IMR-90 (cell line): ENCODE measurements at places on chromosomes 5 and 9. TPM values are rescaled to one million over a fixed set of nuclear protein-coding genes. Genes with fewer than 3 reads are reported as not detected.

GRCh38 chr9:110178281-110178680, 29.7 kb downstream of the C9orf152 start:
- H3K27ac ChIP-seq, result no peak overlapping the region
- H3K36me3 ChIP-seq, result peaks cover 4% of the 10 kb centered on the region; the same call in 1 of the 2 replicates
- H3K4me3 ChIP-seq, result no peak overlapping the region
- peaks cover 7% of the 10 kb centered on the region for H3K4me1 ChIP-seq
- no peaks in the 10 kb centered on the region for H3K27me3 ChIP-seq

- no peaks in the 10 kb centered on the region; the same call in 1 of the 2 replicates for H3K4me1 ChIP-seq
- H3K27me3 ChIP-seq, result peaks cover 2% of the 10 kb centered on the region; the same call in 1 of the 2 replicates
- no peak overlapping the region for H3K27ac ChIP-seq
- H3K4me3 ChIP-seq, result no peak overlapping the region
- H3K36me3 ChIP-seq, result no peaks in the 10 kb centered on the region
These were observed 391.9 kb upstream of the WWC1 start for GRCh38 chr5:167899490-167900070.

DNA sequence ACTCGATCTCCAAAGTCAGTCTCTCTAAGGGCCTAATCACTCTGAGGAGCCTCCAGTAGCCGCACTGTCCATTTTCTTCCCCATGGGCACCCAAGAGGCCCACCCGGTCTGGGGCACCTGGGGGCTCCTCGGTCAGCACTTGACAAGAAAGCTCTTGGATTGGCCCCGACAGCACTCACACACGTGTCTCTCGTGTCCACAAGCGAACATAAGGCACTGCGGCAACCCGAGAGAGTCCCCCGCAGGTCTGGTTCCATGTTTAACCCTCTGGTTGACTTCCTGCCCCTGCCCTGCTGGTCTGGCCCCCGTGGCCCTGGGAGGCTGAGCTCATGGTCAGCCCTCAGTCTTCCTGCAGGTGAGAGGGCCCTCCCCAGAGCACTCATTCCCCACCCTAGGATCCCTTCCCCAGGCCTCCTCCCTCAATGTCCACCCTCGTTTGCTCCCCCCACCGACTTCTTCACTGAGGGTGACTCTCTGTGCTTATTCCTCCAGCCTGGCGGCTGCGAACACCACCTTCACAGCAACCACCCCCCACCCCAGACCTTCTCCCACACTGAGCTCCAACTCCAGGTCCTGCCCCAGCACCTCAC, 16.3 kb upstream of the LRRC14B start:
- H3K36me3 ChIP-seq, result no peaks in the 10 kb centered on the region
- no peak overlapping the region for H3K27ac ChIP-seq
- no peak overlapping the region for H3K4me3 ChIP-seq

- H3K4me1 ChIP-seq, result no peaks in the 10 kb centered on the region
- no peak overlapping the region for H3K4me3 ChIP-seq
- no peak for DNase-seq
- H3K27me3 ChIP-seq, result no peaks in the 10 kb centered on the region
These were observed 256.4 kb upstream of the IRX1 start for GRCh38 chr5:3339092-3339797.

GRCh38 chr9:87524061-87524460, 26.4 kb downstream of the DAPK1 start:
- no peak for DNase-seq
- peaks cover 1% of the 10 kb centered on the region; the same call in 1 of the 2 replicates for H3K27me3 ChIP-seq
- no peak overlapping the region for H3K4me3 ChIP-seq
- no peak overlapping the region for H3K27ac ChIP-seq
- H3K4me1 ChIP-seq, result no peaks in the 10 kb centered on the region
- H3K36me3 ChIP-seq, result no peaks in the 10 kb centered on the region

DNA sequence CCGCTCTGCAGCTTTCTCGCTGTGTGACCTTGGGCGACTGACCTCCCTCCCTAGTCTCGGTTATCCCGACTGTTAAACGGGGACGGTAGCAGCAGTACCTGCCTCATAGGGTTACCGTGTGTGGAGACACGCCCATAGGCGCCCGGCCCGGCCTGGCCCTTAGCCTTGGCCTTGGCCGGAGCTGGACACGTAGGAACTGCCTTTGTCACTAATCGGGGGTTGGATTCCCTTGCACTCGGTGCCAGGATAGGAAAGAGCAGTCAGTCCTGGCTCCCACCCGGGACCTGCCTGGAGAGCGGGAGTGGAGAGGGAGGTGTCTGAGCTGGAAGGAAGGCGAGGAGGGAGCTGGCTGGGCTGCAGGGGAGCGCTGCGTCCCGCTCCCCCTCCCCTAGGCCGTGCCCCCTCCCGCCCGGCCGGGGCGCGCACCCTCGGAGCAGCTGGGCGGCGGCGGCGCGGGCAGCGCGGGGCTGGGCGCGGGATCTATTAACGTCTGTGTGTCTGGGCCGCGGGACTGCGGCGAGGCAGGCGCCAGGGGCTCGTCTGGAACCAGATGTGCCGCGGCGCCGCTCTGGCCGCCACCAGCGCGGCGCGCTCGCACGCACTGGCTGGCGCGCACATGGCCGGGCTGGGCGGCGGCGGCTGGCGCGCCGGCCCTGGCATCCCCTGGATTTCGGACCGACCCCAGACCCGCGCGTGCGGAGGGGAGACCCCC, 31.7 kb downstream of the PRRX2 start:
- H3K27ac ChIP-seq, result peak overlapping the region; percentile 96
- H3K4me3 ChIP-seq, result peak overlapping the region; percentile 42
- H3K36me3 ChIP-seq, result peaks cover 16% of the 10 kb centered on the region

TSSK1B gene
- total RNA-seq, result under 0.01 and 0.18 TPM in 2 replicates

ARL14EPL gene
- total RNA-seq, result not detected in 2 replicates
